ENCODE measurements at places on chromosomes 5 and 9. TPM values are rescaled to one million over a fixed set of nuclear protein-coding genes. Genes with fewer than 3 reads are reported as not detected.

PRSS3 gene
- not detected for total RNA-seq

HDAC3 gene
- total RNA-seq, result 69.2 TPM

REEP5 gene
- 63.8 TPM for total RNA-seq

ADRA1B gene
- not detected for total RNA-seq

ZFP2 gene
- total RNA-seq, result 0.86 TPM

SPRY4 gene
- total RNA-seq, result 1.4 TPM

SPARC gene
- total RNA-seq, result not detected

TEX48 gene
- total RNA-seq, result 1.4 TPM

NEUROG1 gene
- total RNA-seq, result not detected

CXCL14 gene
- total RNA-seq, result not detected

TRIM36 gene
- total RNA-seq, result not detected

PCDH12 gene
- total RNA-seq, result 0.31 TPM

- no peaks in the 10 kb centered on the region for H3K27me3 ChIP-seq
- H3K4me1 ChIP-seq, result peaks cover 41% of the 10 kb centered on the region
- peak; percentile 99 for DNase-seq
- peak overlapping the region; percentile 100 for H3K27ac ChIP-seq
Observed at GRCh38 chr5:179697993-179698934, 503 bp upstream of the CANX start.

- no peaks in the 10 kb centered on the region for H3K27me3 ChIP-seq
- no peak overlapping the region for H3K4me3 ChIP-seq
- peaks cover 6% of the 10 kb centered on the region for H3K4me1 ChIP-seq
- DNase-seq, result no peak
Observed at GRCh38 chr5:75601567-75601966, 9.7 kb upstream of the ANKDD1B start.

- peaks cover 45% of the 10 kb centered on the region for H3K4me1 ChIP-seq
- no peak overlapping the region for H3K4me3 ChIP-seq
- peak; percentile 14 for DNase-seq
- peaks cover 11% of the 10 kb centered on the region for H3K27me3 ChIP-seq
- H3K27ac ChIP-seq, result peak overlapping the region; percentile 22
Observed at GRCh38 chr5:68378204-68378820, 162.8 kb downstream of the PIK3R1 start.

DNA sequence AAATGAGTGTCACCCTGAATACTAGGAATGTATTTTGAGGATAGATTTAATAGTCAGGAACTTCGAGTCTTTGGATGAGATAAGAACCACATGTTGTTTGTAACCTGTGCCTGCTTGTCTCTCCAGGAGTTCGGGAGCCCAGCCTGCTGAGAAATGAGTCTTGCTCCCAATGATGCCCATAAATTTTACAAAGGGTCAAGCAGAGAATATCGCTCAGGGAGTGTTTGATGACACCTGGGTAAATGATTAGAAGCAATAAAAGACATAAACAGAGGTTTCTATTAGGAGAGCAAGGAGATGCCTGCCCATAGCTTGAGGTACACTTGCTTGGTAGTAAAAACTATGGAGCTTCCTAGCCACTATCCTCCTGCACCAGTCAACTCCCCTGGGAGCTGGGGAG lies 46.9 kb upstream of the KLF4 start:
- no peak overlapping the region for H3K27ac ChIP-seq
- DNase-seq, result no peak
- no peaks in the 10 kb centered on the region for H3K4me1 ChIP-seq
- no peak overlapping the region for H3K4me3 ChIP-seq
- no peaks in the 10 kb centered on the region for H3K27me3 ChIP-seq

DNA sequence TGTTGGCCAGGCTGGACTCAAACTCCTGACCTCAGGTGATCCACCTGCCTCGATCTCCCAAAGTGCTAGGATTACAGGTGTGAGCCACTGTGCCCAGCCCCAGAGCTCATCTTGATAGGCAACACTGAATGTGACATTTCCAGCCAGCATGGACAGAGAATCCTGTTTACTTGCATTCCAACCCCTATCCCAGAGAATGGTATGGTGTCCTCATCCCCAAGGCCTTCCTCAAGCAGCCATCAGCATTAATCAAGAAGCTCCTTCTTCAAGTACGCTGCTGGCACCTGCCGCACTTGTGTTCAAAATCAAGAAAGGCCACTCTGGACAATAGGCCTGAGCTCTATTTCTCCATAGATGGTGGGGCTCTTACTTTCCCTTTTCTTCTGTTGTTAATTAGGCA lies 40.2 kb downstream of the STARD4 start:
- no peaks in the 10 kb centered on the region for H3K27me3 ChIP-seq
- no peak overlapping the region for H3K27ac ChIP-seq
- H3K36me3 ChIP-seq, result peaks cover 4% of the 10 kb centered on the region
- DNase-seq, result no peak
- H3K4me1 ChIP-seq, result no peaks in the 10 kb centered on the region

DNA sequence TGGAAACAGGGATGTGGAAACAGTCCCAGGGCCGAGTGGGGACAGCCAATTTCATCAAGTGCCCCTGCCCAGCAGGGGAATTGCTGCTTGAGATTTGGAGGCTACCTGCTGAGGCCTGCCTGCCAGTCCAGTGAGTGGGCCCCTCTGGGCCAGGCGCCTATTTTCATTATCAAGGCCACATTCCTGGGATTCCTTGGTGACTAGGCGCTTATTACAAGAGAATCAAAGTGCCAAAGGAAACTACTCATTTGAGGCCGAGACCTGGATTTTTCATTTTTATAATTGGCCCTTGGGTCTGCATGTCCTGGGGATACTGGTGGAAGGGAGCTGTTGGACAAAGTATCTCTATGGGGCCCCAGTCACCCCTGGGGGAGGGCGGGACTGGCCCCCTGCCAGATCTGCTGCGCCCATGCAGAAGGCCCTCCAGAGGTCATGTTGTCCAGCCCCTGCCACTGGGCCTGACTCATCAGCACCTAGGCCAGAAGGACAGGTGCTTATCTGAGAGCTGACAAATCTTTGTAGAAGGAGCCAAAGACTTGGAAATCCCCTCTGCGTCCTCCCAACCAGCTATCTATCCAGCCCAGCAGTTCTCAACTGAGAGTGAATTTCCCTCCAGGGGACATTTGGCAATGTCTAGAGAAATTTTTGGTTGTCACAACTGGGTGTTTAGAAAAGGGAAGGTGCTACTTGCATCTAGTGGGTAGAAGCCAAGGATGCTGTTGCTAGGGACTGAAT lies 45.6 kb downstream of the FOXI1 start:
- peaks cover 6% of the 10 kb centered on the region for H3K27me3 ChIP-seq
- H3K36me3 ChIP-seq, result no peaks in the 10 kb centered on the region
- DNase-seq, result no peak
- H3K4me3 ChIP-seq, result no peak overlapping the region
- H3K4me1 ChIP-seq, result no peaks in the 10 kb centered on the region

DNA sequence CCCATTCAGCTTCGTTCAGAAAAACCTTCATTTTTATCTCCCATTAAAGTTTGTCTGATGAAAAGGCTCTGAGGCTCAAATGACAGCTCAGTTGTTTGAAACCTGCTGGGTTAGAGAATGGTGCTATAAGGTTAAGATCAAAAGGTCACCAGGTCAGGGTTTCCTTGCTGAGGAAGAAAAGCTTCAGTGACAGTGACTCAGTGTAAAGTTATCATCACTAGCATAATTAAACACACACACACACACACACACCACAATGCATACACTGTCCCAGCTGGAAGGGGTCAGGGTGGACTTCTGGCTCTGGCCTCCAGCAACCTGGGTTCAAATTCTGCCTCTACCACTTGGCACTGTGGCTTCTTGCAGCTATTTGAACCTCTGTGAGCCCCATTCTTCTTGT lies 281.1 kb downstream of the DOCK8 start:
- no peak for DNase-seq
- peaks cover 6% of the 10 kb centered on the region for H3K4me1 ChIP-seq
- no peak overlapping the region for H3K27ac ChIP-seq
- H3K27me3 ChIP-seq, result peaks cover 4% of the 10 kb centered on the region
- H3K4me3 ChIP-seq, result no peak overlapping the region

GRCh38 chr9:112753725-112754124 lies 3.2 kb downstream of the SNX30 start:
- H3K27ac ChIP-seq, result no peak overlapping the region
- DNase-seq, result no peak
- H3K4me1 ChIP-seq, result peaks cover 76% of the 10 kb centered on the region
- no peaks in the 10 kb centered on the region for H3K27me3 ChIP-seq
- peak overlapping the region; percentile 57 for H3K4me3 ChIP-seq

- peak overlapping the region; percentile 86 for H3K4me3 ChIP-seq
- no peak overlapping the region for H3K27ac ChIP-seq
- peaks cover 22% of the 10 kb centered on the region for H3K4me1 ChIP-seq
Observed at GRCh38 chr5:72556351-72557166, 49.3 kb upstream of the ZNF366 start.

- H3K4me3 ChIP-seq, result no peak overlapping the region
- no peak for DNase-seq
- no peaks in the 10 kb centered on the region for H3K36me3 ChIP-seq
Observed at GRCh38 chr9:132794730-132795380, 83.2 kb downstream of the AK8 start.

- DNase-seq, result no peak
- H3K27ac ChIP-seq, result no peak overlapping the region
- H3K27me3 ChIP-seq, result no peaks in the 10 kb centered on the region
- H3K4me1 ChIP-seq, result peaks cover 20% of the 10 kb centered on the region
Observed at GRCh38 chr5:65479527-65479926, 2.2 kb downstream of the ADAMTS6 start.

DNA sequence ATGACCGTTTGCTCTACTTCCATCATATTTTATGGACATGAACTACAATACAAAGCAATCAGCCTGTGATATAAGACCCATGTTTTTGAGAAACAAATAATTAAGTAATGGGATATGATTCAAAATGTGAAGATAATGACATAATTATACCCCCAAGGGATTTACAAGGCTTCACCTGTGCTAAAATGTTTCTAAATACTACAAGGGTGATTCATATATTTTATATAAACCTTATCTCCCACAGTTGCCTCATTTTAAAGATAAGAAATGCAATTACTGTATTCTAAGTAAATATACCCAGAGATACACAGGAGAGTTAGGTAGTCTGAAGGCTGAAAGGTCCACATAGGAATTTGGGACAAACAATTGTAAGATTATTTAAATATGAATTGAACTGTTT lies 662.0 kb upstream of the CHD1 start:
- no peaks in the 10 kb centered on the region for H3K4me1 ChIP-seq
- H3K27me3 ChIP-seq, result no peaks in the 10 kb centered on the region
- H3K36me3 ChIP-seq, result no peaks in the 10 kb centered on the region
- no peak overlapping the region for H3K27ac ChIP-seq

GRCh38 chr9:88980740-88981203 lies 10.5 kb upstream of the S1PR3 start:
- no peak overlapping the region for H3K27ac ChIP-seq
- peaks cover 19% of the 10 kb centered on the region for H3K27me3 ChIP-seq
- H3K4me1 ChIP-seq, result peaks cover 19% of the 10 kb centered on the region
- no peaks in the 10 kb centered on the region for H3K36me3 ChIP-seq
- no peak for DNase-seq

- no peak overlapping the region for H3K4me3 ChIP-seq
- peaks cover under 1% of the 10 kb centered on the region for H3K36me3 ChIP-seq
- H3K27me3 ChIP-seq, result no peaks in the 10 kb centered on the region
- H3K27ac ChIP-seq, result no peak overlapping the region
Observed at GRCh38 chr9:69857131-69857530, 36.5 kb downstream of the CFAP95 start.

DNA sequence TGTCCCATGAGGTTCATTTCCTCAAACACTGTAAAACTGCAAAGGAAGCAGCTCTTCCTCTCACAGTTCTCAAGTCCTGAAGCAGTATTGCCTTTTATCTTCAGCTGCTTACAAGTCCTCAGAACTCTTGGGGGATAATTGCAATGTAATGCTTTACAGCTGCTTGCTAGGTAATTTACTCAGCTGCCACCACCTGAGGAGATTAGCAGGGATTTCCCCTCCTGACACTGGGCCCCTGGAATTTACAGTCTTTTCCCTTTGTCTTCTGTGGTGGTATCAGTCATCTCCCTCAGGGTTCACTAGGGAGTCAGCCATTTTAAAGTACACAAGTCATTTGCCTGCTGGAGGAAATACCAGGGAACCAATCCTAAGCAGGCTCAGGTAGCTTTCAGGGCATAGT lies 754.3 kb upstream of the GRAMD2B start:
- DNase-seq, result no peak
- no peak overlapping the region for H3K27ac ChIP-seq
- H3K4me3 ChIP-seq, result no peak overlapping the region
- no peaks in the 10 kb centered on the region for H3K36me3 ChIP-seq
- no peaks in the 10 kb centered on the region for H3K4me1 ChIP-seq

- peaks cover 6% of the 10 kb centered on the region for H3K27me3 ChIP-seq
- H3K27ac ChIP-seq, result no peak overlapping the region
- H3K4me1 ChIP-seq, result no peaks in the 10 kb centered on the region
- DNase-seq, result no peak
- no peaks in the 10 kb centered on the region for H3K36me3 ChIP-seq
- no peak overlapping the region for H3K4me3 ChIP-seq
Observed at GRCh38 chr9:116760636-116761035, 73.5 kb downstream of the TRIM32 start.

DNA sequence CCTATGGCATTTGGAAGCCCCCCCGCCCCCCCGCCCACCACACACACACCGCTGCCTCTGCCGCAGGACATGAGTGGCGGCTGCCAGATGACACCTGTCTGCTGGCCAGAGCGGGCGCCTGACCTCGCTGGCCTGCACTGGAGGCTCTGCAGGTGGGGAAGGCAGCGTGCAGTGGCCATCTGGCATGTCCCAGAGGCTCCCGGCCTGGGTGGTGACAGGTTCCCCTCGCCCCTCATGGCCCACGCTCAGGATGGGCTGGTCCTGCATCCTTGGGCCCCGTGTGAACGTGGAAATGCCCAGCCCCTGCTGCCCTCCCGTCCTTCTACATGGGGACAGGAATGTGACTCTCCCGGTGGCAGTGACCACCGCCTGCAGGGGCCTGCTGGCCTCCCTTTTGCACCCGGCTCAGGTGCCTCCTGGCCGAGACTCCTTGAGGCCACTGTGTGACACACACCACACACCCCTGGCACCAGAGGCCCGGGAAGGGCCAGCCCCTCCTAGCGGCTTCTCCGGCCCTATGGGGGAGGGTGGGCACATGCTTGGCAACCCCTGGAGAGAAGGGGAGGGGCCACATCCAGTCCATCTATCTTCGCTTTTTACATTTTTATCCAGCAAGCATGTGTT lies 30.3 kb downstream of the IRX4 start:
- no peak overlapping the region for H3K4me3 ChIP-seq
- H3K27me3 ChIP-seq, result peaks cover 58% of the 10 kb centered on the region
- H3K27ac ChIP-seq, result no peak overlapping the region
- no peaks in the 10 kb centered on the region for H3K4me1 ChIP-seq
- no peak for DNase-seq

DNA sequence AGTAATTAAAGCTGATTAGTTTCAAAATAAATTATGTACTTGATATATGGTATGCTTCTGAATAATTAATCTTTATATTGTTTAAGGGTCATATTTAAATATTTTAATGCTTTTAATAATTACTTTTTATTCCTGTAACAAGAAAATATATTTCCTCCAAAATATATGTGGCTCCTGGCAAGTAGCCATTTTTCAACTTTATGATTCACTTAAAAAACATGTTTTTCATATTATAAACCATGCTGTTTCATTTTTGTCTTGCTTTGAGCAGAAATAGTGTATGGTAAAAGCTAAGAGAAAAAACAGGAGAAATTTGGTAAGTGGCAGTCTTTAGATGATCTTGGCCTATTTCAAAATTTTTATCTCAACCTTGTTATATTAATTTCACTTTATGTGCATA lies 14.6 kb downstream of the SPATA9 start:
- H3K36me3 ChIP-seq, result no peaks in the 10 kb centered on the region
- no peak overlapping the region for H3K4me3 ChIP-seq
- peaks cover 5% of the 10 kb centered on the region for H3K4me1 ChIP-seq
- DNase-seq, result no peak
- no peak overlapping the region for H3K27ac ChIP-seq
- H3K27me3 ChIP-seq, result no peaks in the 10 kb centered on the region

- H3K36me3 ChIP-seq, result no peaks in the 10 kb centered on the region
- no peak for DNase-seq
- no peaks in the 10 kb centered on the region for H3K4me1 ChIP-seq
- peaks cover 2% of the 10 kb centered on the region for H3K27me3 ChIP-seq
- H3K4me3 ChIP-seq, result no peak overlapping the region
Observed at GRCh38 chr5:95401626-95402025, 10.5 kb downstream of the FAM81B start.

All from activated T-cell treated with anti-CD3 and anti-CD28 coated beads, Interleukin-2, amount 50 U/mL, for 72 hours (primary cell).